ENCODE measurements at places on chromosomes 11 and 22. TPM values are rescaled to one million over a fixed set of nuclear protein-coding genes. Genes with fewer than 3 reads are reported as not detected.

DNA sequence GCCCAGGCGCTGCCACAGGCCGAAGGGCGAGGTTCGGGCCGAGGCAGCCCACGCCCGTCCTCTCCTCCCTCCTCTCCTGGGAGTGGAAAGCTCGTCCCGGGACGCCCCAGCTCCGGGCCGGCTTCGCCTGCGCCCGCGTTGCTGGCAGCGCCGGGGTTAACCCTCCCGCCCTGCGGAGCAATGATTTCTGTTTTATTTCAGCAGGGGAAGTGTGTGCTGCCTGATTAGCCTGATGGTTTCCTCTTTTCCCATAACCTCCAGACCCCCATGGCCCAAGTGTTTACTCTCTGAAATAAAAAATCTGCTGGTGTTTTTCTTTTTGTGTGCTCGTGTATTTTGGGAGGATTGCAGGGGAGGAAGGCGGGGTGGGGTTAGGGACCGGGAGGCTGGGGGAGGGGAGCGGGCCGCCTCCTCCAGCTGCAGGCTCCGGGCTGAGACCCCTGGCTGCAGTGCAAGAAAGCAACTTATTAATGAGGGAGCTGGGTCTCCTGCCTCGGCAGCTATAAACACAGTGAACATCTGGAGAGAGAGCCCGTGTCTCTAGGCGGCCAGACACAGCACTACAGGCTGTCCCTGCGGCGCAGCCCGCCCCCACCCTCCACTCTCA is 38.6 kb downstream of the ETS1 start:
- peak; percentile 30 for DNase-seq

GRCh38 chr11:130096042-130096441 is 26.3 kb downstream of the APLP2 start:
- DNase-seq = no peak

DNA sequence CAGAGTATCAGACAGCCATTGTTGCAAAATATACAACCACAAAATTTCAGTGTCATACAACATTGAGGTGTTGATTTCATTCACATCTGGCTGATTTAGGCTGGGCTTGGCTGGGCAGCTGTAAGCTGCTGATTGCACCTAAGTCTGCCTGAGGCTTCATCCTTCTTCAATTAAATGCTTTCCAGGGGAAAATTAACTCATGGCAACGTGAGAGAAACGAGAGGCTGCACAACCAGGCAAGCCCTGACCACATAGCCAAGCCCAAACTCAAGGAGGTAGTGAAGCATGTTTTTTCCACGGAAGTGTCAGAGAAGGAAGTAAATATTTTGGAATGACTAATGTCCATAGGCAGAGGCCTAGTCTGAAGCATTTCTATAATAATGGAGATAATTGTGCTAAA is 273.8 kb upstream of the ZC3H12C start:
- DNase-seq = no peak

GRCh38 chr11:9575260-9576240 is 2.1 kb downstream of the WEE1 start:
- peak; percentile 62 for DNase-seq

DNA sequence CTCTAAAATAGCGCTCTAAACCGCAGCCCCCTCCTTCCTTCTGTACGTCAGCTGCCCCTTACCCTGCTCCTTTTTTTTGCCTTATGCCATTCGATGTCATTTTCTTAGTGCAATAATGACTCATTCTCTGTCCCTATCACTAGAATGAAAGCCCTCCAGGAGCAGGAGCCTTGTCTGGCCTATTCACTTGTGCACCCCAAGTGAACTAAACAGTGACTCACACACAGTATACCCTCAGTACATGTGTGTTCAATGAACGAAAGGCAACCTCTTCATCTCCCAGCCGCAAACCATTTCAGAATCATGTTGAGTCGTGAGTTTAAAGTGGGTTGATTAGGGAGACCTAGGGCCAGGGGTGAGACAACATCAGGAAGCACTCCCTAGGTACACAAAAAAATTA is 50.7 kb upstream of the SPATA19 start:
- no peak for DNase-seq

DNA sequence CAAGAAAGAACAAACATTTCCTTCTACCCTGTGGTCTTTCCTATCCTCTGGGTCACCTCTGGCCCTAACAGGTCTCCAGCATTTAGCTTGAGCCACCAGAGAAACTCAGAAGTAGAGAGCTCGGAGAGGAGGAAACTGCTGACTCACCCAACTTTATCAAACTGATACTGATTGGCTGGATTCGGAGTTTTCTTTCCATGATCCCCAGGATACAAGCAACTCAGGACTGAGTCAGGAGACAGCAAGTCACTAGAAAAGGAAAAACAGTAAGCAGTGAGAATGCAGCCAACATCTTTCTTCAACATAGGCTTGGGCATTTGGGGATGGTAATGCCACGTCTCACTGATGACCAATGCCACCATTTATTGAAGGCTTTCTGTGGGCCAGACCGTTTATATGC is 32.7 kb downstream of the THOC5 start:
- no peak for DNase-seq

DNA sequence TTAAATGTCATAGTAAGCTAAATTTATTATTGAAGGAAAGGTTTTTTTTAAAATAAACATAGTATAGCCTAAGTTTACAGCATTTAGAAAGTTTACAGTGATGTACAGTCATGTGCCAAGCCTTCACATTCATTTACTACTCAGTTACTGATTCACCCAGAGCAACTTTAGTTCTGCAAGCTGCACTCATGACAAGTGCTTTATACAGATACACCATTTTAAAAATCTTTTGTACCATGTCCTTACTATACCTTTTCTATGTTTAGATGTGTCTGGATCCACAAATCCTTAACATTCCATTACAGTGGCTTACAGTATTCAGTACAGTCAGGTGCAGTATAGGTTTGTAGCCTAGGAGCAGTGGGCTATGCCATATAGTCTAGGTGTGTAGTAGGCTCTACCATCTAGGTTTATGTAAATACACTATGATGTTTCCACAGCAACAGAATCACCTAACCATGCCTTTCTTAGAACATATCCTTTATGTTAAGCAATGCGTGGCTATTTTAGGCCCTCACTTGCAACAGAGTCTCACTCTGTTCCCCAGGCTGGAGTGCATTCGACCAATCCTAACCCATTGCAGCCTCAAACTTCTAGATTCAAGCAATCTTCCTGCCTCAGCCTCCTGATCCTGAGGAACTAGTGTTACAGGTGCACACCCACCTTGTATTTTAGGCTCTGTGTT is 79.5 kb upstream of the SLC25A18 start:
- DNase-seq = no peak

GRCh38 chr11:125971618-125972017 is 25.8 kb downstream of the VSIG10L2 start:
- no peak for DNase-seq

DNA sequence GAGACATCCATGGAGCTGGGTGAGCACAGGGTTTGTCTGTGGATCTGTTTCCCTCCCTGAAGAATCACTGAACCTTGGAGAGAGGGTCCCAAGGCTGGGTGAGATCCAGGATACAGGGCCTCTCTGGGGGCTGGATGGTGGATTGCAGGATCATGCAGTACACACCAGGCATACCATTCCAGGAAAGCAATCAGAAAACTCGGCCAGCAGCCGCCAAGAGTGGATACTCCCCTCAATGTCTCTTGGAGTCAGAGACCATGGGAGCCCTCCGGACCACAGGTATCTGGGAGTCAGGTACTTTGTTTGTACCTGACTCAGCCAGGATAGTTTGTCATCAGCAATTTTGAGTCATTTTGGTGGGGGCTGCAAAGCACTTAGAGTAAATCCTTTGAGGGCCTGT is 14.6 kb upstream of the SYT13 start:
- DNase-seq = no peak

DNA sequence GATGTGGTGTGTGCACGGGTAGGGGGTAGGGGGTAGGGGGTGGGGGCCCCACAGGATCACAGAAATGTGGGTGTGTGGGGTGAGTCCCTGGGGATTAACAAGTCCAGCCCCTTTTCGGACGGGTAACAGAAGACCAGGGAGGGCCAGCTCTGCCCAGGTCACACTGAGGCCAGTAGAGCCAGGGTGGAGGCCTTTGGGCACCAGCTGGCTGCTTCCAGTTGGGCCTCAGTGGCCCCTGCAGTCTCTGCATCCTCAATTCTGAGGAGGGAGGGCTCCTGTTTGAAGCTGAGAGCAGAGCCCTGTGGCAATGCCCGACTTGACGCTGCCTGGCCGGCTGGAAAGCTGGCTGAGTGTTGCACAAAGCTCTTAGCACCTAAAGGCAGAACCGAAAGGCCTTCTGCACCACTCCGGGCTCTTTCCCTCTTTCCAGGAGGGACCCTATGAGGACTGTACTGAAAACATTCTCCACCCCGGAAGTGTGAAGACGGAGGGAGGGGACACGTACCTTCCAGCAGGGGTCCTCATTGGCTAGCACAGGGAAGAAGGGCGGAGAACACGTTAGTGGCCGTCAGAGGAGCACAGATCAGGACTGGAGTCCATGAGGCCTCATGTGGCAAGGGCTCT is 120.4 kb downstream of the PHF21B start:
- no peak for DNase-seq

DNA sequence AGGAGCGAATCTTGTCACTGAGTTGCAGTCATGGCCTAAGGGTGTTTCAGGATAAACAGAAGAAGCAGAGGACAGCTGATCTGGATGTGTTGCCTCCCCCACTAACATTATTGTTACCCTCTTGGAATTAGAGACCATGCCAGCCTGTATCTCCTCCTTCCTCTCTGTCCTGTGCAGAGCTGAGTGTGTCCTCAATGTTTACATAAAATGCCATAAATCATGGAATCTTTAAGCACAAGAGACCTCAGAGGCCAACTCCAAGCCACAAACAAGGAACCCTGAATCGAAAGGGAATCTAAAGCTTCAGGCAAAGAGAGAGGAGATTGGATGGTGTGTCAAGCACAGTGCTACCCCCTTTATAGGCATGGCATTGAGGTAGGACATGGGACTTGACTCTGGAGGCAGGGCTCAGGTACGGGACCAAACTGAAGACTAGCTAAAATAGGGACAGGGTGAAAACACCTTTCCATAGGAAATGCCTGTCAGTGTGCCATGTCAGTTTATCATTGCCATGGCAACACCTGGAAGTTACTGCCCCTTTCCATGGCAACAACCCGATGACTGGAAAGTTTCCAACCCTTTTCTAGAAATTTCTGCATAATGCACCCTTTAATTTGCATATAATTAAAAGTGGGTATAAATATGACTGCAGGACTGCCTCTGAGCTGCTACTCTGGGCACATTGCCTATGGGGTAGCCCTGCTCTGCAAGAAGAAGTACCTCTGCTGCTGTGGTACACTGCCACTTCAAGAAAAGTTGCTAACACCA is 489.7 kb downstream of the MIAT start:
- no peak for DNase-seq

DNA sequence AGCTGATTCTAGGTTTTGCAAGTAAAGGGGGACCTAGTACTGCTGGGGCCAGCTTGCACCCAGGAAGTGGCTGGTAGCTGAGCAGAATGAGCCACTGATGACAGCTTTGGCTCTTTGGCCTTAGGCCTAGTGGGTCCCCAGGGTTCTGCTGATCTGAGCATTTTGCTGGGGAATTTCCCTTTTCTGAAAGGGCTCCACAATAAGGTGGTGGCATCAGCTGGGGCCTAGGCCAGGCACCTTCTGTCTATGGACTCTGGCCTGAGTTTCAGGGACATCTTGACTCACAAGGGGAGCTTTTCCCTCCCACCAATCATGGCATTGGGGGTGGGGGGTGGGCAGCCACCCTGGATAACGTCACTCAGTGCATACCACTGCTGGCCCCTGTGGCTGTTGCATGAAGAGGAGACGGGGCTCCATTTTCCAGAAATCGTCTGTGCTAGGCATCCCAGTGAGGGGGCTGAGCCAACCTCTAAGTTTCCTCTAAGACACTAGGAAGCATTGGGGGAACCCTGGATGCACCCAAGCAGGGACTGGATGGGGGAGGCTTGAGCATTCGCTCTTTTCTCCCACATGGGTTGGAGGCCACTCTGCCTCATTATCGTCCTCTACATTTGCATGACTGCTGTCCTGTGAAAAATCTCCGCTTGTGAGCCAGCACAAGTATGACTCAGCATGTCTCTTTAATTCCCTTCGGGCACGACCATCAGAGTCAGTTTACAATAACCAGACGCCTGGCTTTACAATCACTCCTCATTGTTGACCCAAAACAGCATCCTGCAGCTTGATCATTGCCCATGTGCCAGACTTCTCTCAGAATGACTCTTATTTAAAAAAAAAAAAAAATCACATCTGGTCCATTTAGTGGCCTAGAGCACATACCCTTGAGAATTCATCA is 145.0 kb upstream of the THY1 start:
- DNase-seq = no peak

- DNase-seq = peak; percentile 4
These were observed 220.1 kb upstream of the SORL1-AS1 start for GRCh38 chr11:121672630-121673487.

- no peak for DNase-seq
These were observed 232.5 kb downstream of the RAB38 start for GRCh38 chr11:87942786-87943185.

The PTPN5 gene
- total RNA-seq = 11.8 TPM

The KIRREL3 gene
- total RNA-seq = not detected

The PATE2 gene
- total RNA-seq = not detected

The CNTN5 gene
- under 0.01 TPM for total RNA-seq

The CCDC87 gene
- total RNA-seq = 0.21 TPM

The TMEM132A gene
- total RNA-seq = 23.2 TPM

The TPCN2 gene
- total RNA-seq = 35.1 TPM

The C11orf52 gene
- not detected for total RNA-seq

All from tibial nerve (tissue), 4 donors.